ENCODE measurements at places on chromosomes 6 and 20. TPM values are rescaled to one million over a fixed set of nuclear protein-coding genes. Genes with fewer than 3 reads are reported as not detected.

The PLEKHG1 gene
- total RNA-seq: 11.9 TPM

- DNase-seq: no peak
Measured at GRCh38 chr6:30216096-30216495, 2.9 kb upstream of the TRIM26 start.

DNA sequence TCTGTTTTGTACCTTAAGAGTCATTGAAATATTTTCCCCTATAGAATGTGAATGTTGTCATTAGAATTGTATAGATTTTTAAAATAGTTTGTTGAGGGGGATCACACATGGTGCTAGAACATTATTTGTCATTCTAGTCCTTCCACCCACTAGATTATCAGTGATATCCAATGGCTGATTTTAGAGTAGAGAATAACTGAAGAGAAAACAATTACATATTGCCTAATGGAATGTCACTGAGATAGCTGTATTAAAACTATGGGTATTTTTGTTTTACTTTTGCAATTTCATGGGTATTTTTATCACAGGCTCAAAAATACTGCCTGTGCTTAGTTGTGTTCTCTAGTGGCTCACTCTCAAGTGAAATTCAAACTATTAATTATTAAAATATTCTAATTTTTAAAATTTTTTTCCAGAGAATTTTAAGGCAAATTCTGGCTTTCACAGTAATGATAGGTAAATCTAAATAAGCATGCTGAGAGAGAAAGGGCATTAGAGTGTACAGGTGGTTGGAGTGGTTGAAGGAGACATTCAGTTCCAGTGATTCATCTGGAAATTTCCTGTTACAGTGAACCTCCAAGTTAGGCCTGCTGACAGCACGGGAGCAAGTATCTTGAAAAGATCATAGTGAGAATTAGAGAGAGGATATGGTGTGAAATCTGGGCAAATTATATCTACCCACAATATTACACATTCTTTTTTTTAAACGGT lies 399.6 kb downstream of the NKAIN2 start:
- no peak for DNase-seq

DNA sequence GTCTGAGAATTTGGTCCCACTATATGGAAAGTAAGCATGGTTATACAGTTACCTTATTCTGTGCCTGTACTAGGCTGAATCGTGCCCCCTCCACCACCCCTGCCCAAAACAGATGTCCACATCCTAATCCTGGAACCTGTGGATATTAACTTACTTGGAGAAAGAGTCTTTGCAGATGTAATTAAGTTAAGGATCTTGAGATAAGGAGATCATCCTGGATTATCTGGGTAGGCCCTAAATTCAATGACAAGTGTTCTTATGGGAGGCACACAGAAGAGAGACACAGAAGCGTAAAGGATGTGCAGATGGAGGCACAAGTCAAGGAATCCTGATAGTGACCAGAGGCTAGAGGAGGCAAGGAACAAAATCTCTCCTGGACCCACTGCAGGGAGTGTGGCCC lies 116.7 kb upstream of the MAN1A1 start:
- DNase-seq: no peak

DNA sequence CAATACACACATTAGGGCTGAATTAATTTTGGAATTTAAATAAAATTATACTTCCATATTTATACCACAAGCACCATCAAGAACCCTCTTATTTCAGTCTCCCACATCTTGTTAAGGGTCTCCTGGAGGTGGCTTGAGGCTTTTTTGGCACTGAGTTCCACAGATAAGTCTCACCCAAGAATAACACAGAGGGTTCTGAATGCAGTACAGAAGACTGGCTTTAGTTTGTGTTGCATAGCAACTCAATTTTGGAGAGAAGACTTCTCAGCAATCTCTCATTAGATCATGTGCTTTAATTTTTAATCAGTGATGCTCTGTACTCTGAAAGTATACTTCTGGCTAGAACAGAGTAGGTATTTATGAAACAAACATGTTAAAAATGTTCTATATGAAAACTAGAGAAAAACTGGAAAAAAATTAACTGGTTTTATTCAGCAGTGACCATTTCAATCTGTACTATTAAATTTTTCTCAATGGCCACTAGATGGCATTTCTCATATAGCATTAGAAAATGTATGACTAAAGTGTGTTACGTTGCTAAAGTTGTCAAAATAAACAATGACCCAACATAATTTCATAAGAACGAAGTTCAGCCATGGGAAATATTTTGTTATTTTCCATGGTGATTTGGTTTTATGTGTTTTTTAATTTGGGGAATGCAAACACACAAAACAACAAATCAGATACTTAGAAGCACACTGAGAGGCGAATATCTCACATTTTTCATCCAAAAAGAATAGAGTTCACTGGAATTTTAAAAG lies 32.7 kb upstream of the MAP7 start:
- DNase-seq: no peak

The CASS4 gene
- 2.9 TPM for total RNA-seq

DNA sequence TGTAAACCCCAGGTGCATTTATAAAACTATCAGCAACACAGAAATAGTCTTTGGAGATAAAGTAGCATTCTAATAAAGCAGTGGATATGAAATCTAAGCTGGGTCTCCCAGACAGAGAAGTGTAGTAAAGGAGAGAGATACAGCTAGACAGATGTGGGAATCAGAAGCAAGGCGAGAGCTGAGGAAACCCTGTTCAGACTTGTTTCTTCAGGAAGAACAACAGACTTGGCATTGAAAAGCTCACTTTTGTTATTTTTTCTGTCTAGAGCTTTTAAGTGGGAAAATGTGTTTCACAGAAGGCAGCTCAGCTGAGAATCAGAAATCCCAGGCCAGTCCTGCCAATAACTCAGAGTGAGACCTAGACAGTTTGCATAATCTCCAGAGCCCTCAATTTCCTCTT lies 52.9 kb downstream of the SLC35B3 start:
- DNase-seq: no peak

GRCh38 chr20:55974491-55975202 lies 30.7 kb downstream of the CBLN4 start:
- no peak for DNase-seq

GRCh38 chr6:28117386-28118050 lies 6.9 kb upstream of the ZSCAN16 start:
- DNase-seq: no peak

The CBLN4 gene
- not detected for total RNA-seq

The TMEM170B gene
- total RNA-seq: 10.5 TPM

GRCh38 chr6:34412643-34413214 lies 13.1 kb downstream of the RPS10 start:
- DNase-seq: no peak

DNA sequence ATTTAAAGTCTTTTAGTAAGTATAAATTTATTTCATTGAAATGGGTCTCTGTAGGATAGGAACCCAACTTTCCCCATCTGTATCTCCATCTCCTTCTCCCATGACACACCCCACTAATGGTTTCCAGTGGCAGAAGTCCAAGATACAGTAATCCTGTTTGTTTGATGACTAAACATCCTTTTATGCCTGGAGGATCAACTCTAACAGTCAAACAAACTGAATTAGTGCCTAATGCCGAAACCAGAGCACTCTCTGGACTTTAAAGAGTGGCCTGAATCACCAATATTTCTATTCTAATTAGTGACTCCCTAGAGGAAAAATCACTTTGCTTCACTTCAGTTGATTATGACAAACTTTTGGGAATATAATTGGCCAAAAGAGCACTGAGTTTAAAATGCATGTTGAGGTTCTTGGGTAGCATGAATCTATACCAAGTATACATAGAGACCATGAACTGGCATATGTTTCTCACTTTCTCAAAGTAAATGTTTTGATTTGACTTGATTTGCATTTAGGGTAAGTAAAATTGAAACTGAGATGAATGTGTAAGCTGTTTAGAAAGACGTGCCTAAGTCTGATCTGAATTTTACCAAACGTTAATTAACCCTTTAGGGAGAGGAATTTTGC lies 776.4 kb upstream of the NRSN1 start:
- no peak for DNase-seq

GRCh38 chr6:65524232-65524631 lies 182.8 kb downstream of the EYS start:
- no peak for DNase-seq

DNA sequence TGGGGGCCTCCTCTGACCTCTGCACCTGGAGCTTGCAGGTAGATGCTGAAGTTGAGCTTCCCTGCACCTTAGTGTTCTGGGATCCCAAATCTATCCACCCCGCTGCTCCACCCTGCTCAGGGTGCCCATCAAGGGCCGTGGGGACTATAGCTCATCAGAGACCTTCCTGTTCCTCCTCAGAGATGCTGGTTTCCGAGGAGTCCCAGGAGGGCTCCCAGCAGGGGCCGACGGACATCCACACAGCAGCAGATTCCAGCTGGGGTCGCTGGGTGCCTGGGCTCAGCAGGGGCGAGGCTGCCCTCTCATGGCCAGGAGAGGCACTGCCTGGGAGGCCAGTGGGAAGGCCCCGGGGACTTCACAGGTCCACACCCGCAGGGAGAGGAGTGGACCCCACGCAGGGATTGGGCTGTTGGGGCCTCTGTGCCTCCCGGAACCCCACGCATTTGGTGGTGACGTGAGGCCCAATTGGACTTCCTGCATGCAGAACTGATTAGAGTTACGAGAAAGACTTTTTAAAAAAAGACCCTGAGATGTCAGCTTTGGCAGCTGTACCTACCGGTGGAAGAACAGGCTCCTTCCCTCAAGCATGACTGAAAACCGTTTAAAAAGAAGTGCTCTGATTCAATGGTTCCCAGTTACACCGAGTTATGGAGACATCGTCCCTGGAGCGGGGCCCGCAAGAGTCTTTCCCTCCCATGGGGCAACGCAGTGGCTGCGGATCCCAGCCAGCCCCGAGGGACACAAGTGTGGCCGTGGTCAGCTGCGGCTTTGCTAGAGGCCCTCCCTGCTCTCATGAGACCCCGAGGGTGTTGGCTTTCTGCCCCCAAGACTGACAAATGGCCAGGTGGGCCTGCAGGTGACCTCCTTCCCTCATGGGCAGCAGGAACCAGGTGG lies 25.3 kb upstream of the SLCO4A1 start:
- peak; percentile 88 for DNase-seq

The MCCD1 gene
- total RNA-seq: not detected

GRCh38 chr6:125743604-125744003 lies 5.8 kb upstream of the HEY2 start:
- no peak for DNase-seq

The PHACTR1 gene
- total RNA-seq: 2.5 TPM

DNA sequence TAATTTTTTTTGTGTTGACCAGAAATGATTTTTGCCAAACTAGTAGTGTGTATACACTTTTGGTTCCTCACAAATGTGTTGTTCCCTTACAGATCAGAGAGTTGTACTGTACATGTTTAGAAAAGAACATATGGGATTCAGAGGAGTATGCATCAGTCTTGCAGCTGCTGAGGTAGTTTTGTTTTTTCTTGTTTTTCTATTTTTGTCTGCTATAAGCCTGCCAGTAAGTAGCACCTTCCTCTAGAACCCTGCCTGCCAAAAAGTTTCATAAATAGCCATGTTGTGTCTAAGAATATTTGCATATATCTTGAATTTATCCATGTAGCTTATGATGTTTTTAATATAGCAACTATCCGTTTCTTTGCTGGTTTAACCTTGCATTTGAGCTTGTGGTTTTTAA lies 46.4 kb downstream of the ORC3 start:
- DNase-seq: no peak

- DNase-seq: no peak
Measured at GRCh38 chr6:44715925-44716324, 328.4 kb downstream of the CDC5L start.

DNA sequence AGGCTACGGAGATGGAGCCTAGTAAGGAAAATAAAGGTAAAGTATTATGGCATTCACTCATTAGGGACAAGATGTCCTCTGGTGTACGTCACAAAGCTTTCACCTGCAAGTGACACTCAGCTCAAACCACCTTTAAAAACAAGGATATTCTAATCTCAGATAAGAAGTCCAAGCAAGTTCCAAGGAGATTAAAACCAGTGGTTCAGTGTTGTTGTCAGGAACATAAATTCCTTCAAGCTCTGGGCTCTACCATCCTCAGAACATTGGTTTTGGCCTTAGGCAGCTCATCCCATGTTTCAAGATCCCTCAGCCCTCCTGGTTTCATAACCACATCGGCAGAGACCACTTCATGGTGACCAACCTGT lies 116.5 kb downstream of the LY86 start:
- no peak for DNase-seq

DNA sequence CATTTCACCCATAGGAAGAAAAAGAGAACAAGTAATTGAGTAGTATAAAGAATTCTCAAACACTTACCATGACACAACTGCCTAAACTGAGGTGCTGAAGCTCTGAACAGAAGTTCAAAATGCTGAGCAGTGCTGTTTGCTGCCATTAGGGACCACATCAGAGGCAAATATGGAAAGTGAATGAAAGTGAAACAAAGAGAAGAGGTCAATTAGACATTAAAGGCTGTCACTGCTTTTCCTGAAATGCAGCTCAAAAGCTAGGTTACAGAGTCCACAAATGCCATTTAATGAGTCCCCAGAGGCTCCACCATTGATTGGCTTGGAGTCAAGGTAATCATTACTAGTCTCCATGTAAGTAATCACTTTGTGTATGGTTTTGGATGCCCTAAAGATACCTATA lies 46.1 kb downstream of the POU3F2 start:
- no peak for DNase-seq

DNA sequence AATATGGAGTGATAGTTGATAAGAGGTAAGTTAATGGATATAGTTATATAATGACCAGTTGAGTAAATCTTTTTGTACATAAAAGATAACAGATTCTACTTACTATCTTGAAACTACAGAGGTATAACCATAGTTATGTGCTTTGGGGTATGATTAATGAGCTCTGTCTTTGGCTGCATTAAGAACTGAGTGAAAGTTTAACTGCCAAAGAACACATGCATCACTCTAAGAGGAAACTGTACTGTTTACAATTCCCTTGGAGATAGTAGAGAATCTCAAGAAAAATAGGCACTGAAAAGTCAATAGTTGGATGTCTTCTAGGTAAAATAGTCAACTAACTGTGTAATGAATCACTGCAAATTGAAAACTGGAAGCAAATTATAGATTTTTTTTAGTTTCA lies 1129.5 kb downstream of the EPHA7 start:
- DNase-seq: no peak

The DCDC2 gene
- not detected for total RNA-seq

The RRAGD gene
- 12.2 TPM for total RNA-seq

- peak; percentile 55 for DNase-seq
Measured at GRCh38 chr6:170088582-170088955, 202.3 kb downstream of the DLL1 start.

GRCh38 chr6:37399795-37400490 lies 33.1 kb upstream of the CMTR1 start:
- DNase-seq: no peak

Data from sigmoid colon (tissue), 7 donors.